GM19239 (cell line): ENCODE measurements at places on chromosomes 3 and 15.
A peak's percentile ranks its signal among the peaks of the same experiment; 100 is the strongest.

GRCh38 chr3:182116386-182116785, 404.7 kb downstream of the SOX2 start:
- DNase-seq, result no peak

- no peak for DNase-seq
These were observed 174.7 kb downstream of the CD47 start for GRCh38 chr3:107916171-107916570.

DNA sequence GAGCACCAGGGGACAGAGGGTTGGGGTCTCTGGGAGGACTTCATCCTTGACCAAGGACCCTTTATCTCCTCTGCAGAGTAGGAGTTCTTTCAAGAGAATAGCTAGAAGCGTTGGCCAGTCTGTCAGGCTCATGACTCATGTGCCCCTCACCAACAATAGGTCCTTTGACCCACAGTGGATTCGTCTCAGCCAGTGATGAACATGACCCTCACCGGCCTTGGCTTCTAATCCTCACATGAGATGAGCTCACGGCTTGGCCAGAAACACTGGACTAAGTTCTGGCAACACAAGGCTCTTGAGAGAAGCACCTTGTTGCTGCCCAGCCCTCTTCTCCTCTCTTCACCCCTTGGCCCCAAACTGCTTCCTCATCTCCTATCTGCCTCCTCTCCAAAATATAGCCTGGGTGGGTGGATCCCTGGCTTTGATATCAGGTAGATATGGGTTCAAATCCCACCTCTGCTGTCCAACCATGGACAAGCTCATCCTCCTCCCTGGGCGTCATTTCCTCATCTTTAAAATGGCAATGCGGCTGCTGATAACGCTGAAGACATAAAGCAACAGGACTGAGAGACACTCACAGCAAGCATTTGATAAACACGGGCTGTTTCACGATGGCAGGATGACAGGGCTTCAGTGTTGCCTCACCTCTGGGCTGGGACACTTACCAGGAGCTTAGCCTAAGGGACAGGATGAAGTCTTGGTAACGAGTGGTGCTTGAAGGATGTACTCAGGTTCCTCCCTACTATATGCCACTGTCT, 446.7 kb upstream of the PROK2 start:
- DNase-seq, result no peak

DNA sequence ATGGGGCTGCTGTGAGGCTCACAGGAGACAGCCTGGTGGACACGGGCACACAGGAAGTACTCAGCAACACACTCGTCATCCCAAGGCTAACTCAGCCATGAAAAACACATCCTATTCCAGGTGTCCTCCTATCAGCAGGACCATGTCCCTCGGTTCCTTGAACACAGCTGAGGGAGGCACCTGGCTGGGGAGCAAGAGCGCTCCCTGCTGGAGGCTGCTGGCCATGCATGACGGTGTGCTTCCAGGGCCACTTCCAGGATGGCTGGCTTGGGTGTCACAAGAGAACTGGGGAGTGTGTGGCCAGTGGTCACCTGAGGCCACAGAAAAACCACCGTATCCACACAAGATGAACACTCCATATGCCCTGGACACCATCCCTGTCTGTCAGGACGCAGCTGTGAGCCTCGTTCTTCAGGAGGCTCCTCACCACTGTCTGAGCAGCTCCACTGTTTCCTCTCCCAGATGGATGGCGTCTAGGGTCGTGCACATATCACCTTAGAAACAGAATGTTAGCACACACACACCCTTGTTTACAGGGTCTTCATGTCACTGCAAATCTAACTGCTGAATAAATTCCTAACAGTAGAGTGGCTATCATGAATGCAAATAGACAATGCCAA, 31.0 kb downstream of the POC1A start:
- peak; percentile 88 for DNase-seq

- peak; percentile 4 for DNase-seq
These were observed 785 bp downstream of the MFSD1 start for GRCh38 chr3:158802409-158803268.

GRCh38 chr15:85397926-85398325, 17.5 kb downstream of the AKAP13 start:
- no peak for DNase-seq

- DNase-seq, result no peak
These were observed 9.7 kb downstream of the COL7A1 start for GRCh38 chr3:48585411-48585810.

- no peak for DNase-seq
These were observed 27.5 kb downstream of the POLG start for GRCh38 chr15:89307046-89307587.

DNA sequence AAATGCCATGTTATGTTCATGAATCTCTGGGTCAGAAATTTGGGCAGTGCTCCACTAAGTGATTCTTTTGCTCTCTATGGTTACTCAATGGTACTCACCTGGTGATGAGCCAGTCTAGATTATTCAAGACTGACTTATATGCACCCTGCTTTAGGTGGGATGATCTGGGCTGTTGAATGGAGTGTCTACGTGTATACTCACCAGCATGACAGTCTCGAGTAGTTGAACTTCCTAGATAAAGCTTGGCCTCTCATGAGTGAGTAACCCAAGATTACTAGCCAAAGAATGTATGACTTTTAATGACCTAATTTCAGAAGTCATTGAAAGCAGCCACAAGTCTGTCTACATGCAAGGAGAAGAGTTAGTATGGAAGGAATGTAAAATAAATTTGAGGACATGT, 77.5 kb upstream of the CADM2 start:
- no peak for DNase-seq

DNA sequence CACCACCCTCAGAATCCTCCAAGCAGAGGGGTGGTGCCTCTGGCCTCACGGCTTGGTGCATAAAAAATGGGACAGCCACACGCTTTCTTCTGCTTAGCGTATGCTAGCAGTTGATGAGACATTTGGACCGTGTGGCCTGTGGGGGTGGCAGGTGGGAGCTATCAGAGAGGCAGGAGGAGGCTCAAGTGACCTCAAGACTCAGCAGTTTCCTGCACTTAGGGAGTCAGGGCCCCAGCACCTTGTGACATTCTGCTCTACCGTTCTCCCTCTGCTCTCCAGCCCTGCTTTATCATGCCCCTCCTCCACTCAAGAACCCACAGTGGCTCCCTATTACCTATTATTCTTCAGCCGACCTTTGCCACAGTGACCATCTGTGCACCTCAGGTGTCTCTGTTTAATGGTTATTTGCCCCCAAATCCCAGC, 41.0 kb upstream of the CGNL1 start:
- DNase-seq, result no peak

GRCh38 chr15:57727031-57727430, 20.5 kb downstream of the POLR2M start:
- no peak for DNase-seq

DNA sequence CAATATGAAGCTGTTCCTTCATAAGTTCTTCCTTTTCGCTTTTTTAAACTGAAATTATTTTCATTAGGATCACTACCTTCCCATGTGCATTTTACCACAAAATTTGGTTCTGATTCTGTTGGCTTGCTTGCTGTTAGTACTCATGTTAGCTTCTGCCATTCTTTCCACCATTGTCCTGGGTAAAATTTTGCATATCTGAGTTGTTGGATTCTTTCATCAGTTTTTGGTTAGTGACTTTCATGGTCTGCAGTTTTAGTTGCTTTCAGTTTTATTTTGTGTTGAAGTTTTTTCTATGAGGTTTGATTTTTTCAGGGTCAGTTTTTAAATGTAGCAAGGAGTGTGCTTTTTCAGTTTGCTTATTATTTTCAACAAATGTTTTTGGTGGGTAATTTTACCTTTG, 71.9 kb downstream of the SMAD3 start:
- DNase-seq, result no peak

DNA sequence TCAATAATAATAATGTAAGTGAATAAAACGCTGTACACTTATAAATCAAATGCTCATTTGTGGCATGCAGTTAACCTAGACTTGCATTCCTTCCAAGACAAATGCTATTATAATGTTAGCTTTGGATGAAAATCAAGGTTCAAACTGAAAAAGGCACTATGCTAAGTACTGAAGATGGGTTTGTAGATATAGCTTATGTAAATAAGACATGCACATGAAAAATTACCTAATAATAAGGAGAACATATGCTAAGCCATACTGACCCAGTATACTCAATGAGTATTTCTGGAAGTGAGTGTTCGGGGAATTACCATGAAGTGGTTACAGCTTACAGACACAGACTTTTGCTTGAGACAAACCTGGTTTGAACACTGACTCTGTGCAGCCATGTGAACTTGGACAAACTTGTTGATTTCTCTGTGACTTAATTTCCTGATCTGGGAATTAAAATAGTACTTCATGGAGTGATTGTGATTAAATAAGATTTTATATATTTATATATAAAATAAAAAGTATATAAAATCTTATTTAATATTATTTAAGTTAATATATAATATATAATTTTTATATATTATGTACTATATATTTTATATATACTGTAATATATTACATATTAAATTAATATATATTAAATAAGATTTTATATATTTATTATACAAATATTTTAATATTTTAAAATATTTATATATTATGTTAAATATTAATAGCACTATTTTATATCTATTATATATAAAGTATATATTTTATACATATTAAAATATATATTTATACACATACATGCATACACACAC, 159.2 kb downstream of the ZPLD1 start:
- no peak for DNase-seq
